Stimulated activated CD4-positive, alpha-beta T cell treated with anti-CD3 and anti-CD28 coated beads, TNF-alpha, amount 100 ng/mL, for 24 hours (primary cell): ENCODE measurements at places on chromosomes 3 and 15.
A peak's percentile ranks its signal among the peaks of the same experiment; 100 is the strongest.

- no peak for DNase-seq
Observed at GRCh38 chr3:185330238-185330637, 32.7 kb upstream of the MAP3K13 start.

DNA sequence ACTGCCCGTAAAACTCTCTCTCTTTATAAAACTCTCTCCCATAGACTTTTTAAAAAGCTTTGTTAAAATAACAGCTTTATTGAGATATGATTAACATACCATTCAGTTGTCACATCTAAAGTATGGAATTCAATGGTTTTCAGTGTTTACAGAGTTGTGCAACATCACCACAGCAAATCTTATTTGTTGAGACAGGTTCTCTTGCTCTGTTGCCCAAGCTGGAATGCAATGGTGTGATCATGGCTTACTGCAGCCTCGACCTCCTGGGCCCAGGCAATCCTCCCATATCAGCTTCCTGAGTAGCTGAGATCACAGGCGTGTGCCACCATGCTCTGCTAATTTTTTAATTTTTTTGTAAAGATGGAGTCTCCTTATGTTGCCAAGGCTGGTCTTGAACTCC lies 35.9 kb upstream of the TRAK1 start:
- no peak for DNase-seq

- no peak for DNase-seq
Observed at GRCh38 chr3:23129817-23130216, 73.3 kb upstream of the UBE2E2 start.

DNA sequence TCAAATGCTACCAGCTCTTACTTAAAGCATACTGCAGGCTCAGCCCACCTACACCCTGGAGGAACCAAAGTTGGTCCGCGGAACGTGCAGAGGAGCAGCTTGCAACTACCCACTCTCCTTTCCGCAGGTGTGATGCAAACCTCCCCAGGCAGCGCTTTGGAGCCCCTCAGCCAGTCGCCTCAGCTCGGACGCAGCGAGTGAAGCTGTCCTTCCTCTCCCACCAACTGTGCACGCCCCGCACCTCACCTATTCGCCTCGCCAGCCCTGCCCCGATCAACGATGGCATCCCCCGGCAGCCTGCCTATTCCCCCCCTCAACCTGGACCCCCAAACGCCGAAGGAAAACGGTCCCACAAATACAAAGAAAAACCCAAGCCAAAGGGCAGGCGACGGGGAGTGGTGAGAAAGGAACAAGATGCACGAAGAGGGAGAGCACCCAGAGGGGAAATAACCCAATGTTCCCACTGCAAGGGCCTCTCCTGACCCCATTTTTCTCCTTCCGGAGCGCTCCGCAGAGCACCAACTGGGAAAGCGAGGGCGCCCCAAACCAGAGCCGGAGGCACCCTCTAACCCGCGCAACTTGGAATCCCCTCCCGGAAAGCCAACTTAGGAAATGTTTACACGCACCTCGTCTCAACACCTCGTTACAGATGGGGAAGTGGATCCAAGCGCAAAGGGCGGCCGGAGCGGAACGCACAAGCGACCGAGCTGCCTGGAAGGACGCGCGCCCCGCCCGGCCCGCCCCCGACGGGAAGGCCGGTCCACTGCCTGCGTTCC lies 665 bp downstream of the GLB1 start:
- DNase-seq: peak; percentile 47

DNA sequence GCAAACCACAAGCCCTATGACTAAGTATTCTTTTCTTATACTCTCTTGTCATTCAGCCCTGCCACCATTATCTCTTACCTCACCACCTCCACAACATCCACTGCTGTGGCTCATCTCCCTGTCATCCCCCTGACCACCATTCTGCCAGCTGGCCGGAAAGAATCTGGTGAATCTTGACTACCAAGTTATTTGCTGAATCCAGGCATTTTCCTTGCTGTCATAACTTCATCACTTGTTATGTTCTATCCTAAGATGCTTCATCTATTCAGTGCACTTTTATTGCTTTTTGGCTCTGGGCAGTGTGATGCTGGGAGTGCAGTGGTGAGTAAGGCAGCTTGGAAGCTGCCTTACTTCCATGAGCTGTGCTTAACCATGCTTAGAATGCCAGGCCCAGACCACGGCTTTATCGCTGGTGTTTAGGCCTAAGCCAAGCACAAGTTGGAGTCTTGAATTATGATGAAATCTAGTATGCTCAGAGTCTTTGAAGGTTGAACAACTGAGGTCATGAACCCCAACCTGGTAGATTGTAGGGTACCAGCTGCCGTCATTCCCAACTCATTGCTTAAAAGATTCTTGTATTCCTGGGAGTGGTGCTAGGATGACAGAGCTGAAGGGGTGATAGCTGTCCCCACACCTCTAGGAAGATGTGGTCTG lies 27.0 kb upstream of the APH1B start:
- DNase-seq: no peak

GRCh38 chr3:8497582-8497981 lies 4.0 kb upstream of the LMCD1 start:
- DNase-seq: no peak

- no peak for DNase-seq
Observed at GRCh38 chr15:101053261-101053660, 134.1 kb downstream of the LRRK1 start.

- DNase-seq: no peak
Observed at GRCh38 chr15:82047453-82048400, 1.9 kb upstream of the MEX3B start.

- DNase-seq: no peak
Observed at GRCh38 chr3:23112491-23112890, 90.6 kb upstream of the UBE2E2 start.

GRCh38 chr15:74730619-74731316 lies 5.4 kb upstream of the CYP1A1 start:
- DNase-seq: no peak

DNA sequence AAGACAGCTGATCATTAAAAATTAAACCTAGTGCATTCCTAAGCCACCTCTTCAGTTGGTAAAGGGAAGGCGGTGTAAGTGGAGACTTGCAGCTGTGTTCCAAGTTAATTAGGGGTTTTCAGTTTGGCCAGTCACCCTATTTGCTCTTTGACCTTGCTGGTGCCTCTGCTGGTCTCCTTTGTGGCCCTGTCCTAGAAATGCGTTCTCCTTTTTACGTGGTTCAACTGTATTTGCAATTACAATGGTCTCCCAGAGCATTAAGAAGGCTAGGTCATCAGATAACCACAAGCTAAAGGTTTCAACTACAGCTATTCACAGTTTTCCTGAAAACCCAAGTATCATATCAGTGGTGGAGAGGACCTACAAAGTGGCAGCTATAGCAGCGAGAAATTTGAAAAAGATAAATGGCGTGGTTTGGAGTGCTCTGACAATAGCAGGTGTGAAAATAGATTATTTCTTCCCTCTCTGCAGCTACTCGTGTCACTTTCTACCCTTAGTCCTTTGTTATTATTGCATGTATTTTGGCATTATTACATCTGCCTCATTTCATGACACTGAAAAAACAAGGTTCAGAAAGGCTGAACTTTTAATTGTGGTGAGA lies 203.5 kb upstream of the TBC1D5 start:
- no peak for DNase-seq

- DNase-seq: no peak
Observed at GRCh38 chr3:69791106-69791505, 51.8 kb downstream of the MITF start.

DNA sequence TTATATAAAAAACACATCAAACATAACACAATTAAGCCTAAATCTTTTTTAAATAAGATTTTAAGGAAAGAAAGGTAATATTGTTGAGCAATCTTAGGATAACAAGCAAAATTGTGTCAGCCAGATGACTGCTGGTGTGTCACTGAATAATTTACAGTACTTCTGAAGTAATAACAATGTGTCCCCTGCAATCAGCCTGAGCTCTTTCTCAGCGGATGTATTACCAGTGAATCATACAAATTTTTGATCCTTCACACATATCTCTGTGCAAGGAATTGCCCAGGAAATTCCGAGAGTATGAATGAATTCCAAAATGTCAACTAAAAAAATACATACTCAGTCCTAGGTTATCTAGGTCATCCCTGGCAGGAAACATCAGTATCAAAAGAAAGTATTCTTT lies 76.6 kb upstream of the PTX3 start:
- no peak for DNase-seq

GRCh38 chr3:160987982-160988964 lies 116.9 kb downstream of the B3GALNT1 start:
- no peak for DNase-seq

GRCh38 chr3:122299872-122300460 lies 25.1 kb upstream of the CSTA start:
- DNase-seq: no peak

GRCh38 chr3:194357681-194358080 lies 6.6 kb upstream of the CPN2 start:
- no peak for DNase-seq

DNA sequence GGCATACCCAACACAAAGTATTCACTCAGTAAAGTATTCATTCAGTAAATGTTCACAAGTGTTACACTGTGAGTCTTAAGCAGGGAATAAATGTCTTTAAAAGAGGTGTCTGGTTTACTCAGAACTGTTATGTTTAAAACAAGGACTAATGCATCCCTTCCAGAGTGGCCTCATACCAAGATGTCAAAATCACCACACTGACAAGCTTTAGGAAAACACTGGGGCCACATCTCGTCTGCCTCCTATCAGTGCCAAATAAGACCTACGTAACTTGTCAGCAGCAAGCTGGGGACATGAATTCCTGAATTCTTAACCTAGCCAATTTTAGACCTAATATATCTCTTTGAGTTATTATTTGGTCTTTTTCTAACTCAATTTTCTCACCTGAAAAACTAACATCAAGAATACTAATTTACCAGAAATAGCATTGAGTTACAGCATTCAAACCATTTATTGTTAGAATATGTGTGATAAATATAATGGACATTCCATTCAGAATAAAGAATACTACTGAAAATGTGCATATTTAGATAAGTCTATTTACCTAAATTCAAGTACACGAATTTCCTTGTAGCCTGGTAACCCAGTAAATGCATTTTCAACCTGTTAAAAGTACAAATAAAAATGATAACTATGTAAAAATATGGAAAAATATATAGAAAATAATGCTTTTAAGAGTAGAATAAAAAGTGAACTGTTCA lies 51.3 kb downstream of the IMPG2 start:
- no peak for DNase-seq

DNA sequence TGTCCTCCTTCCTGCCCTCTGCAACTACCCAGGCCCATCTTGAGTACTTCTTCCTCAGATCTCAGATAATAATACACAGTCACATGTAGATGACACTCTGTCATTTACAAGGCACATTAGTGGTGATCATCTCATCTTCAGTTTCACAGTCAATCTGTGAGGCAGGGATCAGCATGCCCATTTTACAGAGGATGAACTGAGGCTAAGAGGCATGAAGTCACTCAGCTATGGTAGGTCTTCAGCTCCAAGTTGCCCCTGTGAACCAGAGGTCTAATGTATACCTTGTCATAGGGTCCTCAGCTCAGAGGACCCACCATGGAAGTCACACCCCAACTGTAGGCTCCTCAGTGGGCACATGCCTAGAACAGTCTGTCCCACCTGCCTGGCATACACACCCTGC lies 4.2 kb upstream of the CILP start:
- DNase-seq: no peak

- DNase-seq: no peak
Observed at GRCh38 chr3:104323226-104323625, 1043.5 kb upstream of the ALCAM start.

GRCh38 chr15:98870788-98871187 lies 136.8 kb downstream of the PGPEP1L start:
- DNase-seq: no peak

DNA sequence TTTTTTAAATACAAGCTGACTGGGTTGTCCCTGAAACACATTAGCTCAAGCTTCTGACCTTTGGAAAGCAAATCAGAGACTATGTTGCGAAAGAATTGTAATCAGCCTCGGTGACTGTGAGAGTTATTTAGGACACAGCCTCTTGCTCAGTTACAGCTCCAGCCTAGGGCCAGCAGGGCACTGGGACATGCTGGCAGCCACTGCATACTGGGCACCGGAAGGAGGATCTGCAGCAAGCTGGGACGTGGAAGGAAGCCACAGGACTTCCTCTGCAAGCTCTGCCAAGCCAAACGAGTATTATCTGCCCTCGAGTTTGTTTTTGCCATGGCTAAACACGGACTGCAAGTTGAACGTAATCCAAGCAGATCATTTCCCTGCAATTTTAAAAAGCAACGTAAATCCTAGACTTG lies 24.4 kb upstream of the COPG1 start:
- no peak for DNase-seq

- no peak for DNase-seq
Observed at GRCh38 chr3:177894081-177894728, 642.0 kb upstream of the KCNMB2 start.

DNA sequence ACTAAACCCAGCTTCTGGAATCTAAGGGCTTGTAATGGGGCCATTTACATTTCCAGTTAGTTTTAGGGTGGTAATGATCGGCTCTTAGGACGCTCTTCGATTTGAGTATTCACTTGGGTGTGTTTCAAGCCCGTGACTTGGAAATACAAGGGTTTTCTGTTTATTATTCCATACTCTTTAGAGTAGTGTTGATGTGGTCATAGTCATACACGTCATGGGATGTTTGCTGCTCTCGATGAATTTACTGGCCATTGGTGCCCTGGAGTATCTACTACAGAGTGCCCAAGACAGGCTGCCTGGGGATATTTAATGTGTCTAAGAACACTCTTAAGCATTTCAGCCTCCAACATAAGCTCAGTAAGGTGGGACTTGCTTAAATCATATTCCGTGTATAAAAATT lies 64.1 kb downstream of the PTPRG start:
- DNase-seq: no peak

DNA sequence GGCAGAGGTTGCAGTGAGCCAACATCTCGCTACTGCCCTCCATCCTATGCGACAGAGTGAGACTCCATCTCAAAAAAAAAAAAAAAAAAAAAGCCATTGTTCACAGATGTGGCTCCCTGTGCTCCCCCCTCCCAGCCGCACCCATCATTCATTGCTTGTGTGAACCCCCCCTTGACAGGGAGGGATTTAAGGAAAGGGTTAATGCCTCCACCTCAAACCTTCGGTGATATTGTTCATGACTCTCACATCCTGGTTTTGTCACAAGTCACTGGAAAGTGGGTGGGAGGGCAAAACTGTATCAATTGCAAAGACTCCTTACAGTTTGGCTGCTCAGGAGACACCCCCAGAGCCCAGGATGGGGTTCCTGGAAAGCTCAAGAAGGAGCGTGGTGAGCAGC lies 7.7 kb downstream of the SLC6A6 start:
- no peak for DNase-seq

DNA sequence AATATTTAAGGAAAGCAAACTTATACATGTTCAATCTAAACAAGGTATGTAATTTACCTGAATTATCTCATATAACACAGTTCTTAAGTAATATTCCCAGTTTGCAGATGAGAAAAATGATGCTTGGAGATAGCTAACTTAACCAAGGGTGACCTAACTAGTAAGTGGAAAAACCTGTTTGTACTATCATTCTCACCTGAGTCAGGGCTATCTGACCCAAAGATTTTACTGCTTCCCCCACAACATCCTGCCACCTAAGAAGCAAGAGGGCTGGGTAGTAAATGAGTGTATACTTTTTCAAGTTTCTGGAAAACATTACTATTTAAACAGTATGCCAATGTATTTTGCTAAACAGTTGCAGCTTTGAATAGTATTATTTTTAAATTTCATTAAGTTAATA lies 10.6 kb downstream of the TP63 start:
- DNase-seq: no peak
